ENCODE measurements at places on chromosomes 16 and 17.

GRCh38 chr17:46756081-46756735 is 62.3 kb downstream of the WNT3 start:
- no peak for DNase-seq

GRCh38 chr17:30299000-30299399 is 7.3 kb upstream of the BLMH start:
- DNase-seq: no peak

DNA sequence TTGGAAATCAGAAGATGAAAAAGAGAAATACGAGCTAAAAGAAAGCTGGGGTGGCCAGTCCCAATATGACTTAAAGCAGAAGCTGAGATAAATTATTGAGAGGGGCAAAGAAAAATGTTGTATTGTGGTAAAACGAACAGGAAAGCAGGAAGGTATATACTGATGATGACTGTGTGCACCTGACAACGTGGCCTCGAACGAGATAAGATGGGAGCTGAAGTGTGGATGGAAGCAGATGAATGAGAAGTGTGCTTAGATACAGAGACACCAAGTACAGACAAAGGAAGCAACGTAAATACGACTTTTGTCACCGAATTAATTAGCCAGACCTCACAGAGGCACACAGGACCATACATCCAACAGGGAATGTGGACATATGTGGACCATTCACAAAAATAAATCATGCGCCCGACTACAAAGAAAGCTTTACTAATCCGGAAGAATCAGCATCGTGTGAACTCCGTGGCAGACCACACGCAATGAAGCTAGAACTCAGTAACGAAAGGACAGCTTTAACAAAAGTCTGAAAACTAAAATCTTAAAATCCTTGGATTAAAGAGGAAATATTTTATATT is 218.7 kb downstream of the RPTOR start:
- DNase-seq: no peak

DNA sequence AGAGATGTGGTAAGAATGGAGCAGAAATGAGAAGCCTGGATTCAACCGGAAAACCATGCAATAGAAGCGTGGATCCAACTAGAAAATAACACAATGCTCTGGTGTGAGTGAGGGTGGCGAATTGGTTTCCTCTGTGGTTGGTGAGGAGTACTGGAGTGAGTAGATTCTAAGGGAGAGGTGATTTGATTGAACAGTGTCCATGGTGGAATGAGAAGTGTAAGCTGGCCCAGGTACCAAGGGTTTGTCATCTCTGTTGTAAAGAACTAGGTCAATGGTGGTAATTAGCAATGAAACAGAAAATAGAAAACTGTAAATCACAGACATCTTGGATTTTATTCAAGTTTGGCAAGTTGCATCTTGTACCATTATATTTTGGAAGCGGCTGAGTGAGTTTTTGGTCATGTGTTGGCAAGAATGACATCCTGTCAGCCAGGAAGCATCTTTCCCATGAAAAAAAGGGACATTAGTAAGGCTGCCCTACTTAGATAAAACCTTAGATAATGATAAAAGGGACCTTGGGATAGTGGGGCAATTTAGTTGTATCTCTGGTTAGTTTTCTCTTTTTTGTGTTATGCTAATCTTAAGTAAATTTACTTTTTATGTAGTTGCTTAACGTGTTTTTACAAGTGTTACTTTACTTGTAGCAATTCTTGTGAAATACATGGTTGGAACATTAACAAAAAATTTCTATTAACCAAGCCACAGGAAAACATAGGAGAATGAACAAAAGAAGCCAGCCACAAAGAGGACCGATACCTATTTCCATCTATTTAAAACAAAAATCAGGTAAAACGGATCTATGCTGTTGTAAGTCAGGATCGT is 20.9 kb downstream of the HSD17B2 start:
- DNase-seq: no peak

GRCh38 chr17:56635641-56636040 is 42.1 kb downstream of the NOG start:
- DNase-seq: no peak

GRCh38 chr16:30379158-30379783 is 3.1 kb downstream of the SEPTIN1 start:
- DNase-seq: no peak

- DNase-seq: no peak
Observed at GRCh38 chr17:68383443-68384321, 73.6 kb downstream of the WIPI1 start.

DNA sequence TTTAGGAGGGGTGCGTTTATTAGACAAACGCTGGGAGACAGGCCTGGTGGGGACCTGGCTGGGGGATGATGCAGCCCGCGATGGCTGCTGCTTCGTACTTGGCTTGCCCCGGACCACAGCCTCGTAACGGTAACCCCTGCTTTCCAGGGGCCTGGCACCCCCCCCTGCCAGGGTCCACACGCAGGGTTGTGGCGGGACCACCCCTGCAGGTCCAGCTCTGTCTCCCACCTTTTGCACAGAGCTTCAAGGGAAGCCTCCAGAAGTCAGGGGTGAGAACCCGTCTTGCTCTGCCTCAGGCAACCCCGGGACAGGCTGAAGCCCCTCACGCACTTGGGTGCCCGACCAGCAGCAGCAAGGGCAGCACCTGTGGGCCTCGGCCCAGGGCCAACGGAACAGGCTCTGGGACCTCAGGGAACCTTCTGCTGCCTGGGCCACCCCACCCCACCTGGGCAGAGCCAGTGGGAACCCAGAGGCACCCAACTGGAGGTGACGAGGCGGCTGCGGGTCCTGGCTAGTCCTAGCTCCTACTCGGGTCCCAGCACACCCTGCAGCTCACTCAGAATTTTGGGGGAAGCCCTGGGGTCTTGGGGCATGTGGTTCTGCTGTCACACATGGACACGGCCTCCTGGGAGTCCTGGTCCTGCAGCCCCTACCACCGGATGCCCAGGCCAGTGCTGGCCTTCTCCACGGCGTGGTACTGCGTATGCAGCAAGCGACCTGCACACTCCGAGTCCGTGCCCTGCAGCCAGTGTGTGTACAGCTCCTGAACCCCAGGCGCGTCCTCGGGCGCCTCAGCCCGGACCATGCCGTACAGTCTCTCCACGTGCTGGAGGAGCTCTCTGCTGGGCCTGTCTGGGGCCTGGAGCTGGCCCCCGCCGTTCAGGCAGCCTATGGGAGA is 3.1 kb downstream of the HAGHL start:
- no peak for DNase-seq

DNA sequence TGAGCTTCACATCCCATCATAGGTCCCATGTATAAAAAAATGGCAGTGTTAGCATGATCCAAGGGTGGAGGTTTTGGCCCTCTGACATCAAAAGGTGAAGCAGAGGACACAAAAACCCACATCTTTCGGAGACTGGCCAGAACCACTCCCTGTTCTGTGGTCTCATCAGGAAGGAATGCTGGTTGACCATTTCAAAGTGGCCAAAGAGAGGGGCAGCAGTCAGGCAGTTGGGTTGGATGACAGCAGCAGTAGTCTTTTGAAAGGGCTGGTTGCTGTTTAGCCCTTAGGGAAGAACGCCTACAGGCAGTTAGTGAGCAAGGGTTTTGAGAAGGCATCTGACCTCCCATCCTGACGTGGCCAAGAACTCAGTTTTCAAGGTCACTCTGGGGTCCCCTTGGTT is 40.5 kb downstream of the LCMT1 start:
- no peak for DNase-seq

DNA sequence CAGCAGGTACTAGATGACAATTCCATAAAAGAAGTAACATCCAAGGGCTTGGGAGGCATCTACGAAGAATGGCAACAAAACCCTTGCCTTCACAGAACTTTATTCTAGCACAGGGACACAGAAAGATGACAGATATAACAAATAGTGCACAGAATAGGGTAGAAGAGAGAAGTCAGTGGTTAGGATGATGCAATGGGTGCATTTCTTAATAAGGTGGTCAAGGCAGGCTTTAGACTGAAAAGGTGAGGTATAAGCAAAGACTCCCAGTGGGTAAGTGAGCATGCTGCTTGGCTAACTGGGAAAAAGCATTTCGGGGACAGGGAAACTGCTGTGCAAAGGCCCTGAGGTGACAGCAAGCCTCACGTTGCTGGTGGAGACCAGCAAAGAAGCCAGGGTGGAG is 175.9 kb downstream of the XYLT1 start:
- DNase-seq: no peak

Data from GM12892 (cell line).